ENCODE measurements at places on chromosomes 4 and X.

DNA sequence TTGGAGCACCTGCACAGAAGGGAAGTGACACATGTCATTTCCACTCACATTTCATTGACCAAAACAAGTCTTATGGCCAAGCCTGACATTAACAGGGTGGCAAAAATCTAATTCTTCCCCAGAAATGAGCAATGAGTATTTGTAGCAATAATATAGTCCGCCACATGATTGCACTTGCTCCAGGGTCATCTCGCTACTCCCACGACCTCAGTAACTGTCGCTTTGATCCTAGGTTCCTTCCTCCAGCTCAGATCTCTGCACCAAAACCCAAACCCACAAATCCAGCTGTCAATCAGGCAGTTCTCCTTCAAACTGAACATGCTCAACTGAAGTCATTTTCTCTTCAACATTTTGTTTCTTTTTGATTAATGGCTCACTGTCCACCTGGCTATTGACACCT lies 25.2 kb upstream of the PTTG2 start:
- no peak for DNase-seq

DNA sequence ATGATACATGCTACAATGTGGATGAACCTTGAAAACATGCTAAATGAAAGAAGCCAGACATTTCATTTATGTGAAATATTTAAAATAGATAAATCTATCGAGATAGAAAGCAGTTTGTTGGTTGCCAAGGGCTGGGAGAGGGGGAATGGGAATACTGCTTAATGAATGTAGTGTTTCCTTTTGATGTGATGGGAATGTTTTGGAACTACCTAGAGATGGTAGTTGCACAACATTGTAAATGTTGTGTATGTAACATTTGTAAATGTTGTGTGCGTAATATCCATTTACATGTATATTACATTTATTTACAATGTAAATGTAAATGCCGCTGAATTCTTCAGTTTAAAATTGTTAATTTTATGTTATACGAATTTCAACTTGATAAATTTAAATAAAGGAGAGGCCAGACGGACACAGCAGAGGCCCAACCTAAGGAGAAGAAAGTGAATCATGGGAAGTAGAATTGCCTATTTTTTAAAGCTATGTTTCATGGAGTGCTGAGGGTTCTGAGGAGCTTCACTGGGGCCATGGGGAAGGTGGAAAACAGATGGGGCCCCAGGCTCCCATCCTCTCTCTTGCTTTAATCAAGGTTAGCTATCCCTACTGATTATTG lies 60.0 kb upstream of the TEX13D start:
- no peak for DNase-seq

GRCh38 chrX:66602381-66602938 lies 36.4 kb downstream of the EDA2R start:
- no peak for DNase-seq

DNA sequence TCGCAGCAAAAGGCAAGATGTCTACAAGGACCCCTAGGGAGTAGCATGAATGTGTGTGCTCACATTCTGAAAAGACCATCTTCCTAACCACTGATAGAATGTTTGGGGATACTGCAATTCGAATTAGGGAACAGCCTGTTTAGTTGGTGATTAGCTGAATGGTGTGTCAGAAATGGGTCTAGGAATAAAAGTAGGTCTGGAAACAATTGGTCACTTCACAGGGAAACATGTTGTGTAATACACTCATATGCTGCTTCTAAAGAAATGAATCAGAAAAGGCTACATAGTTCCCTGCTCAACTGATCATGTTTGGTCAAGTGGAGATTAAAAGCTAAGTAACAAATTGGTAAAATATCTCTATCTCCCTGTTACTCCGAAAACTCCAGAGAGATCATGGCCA lies 2362.4 kb upstream of the TENM3 start:
- no peak for DNase-seq

DNA sequence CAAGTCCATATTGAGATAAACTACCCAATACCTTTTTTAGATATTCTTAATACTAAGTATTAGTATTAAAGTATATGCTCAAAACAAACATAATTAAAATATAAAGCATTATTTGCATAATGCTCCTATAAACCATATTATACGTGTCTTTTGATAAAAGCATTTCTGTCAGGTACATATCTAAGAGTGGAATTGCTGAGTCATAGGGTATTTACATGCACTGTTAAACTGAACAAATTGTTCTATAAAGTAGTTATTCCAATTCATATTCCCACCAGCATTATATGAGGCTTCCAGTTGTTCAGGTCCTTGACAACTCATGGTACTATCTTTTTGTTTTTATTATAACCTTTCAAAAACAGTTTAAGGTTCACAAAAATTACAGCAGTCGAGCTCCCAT lies 114.2 kb downstream of the FGF16 start:
- DNase-seq = no peak

- DNase-seq = peak; percentile 75
These were observed 995 bp downstream of the SMARCA5 start for GRCh38 chr4:143514497-143514896.

- no peak for DNase-seq
These were observed 13.1 kb upstream of the DRP2 start for GRCh38 chrX:101206471-101206870.

- no peak for DNase-seq
These were observed 6.3 kb downstream of the MEPE start for GRCh38 chr4:87838890-87839591.

- DNase-seq = no peak
These were observed 58.9 kb downstream of the PPM1K start for GRCh38 chr4:88225232-88226105.

DNA sequence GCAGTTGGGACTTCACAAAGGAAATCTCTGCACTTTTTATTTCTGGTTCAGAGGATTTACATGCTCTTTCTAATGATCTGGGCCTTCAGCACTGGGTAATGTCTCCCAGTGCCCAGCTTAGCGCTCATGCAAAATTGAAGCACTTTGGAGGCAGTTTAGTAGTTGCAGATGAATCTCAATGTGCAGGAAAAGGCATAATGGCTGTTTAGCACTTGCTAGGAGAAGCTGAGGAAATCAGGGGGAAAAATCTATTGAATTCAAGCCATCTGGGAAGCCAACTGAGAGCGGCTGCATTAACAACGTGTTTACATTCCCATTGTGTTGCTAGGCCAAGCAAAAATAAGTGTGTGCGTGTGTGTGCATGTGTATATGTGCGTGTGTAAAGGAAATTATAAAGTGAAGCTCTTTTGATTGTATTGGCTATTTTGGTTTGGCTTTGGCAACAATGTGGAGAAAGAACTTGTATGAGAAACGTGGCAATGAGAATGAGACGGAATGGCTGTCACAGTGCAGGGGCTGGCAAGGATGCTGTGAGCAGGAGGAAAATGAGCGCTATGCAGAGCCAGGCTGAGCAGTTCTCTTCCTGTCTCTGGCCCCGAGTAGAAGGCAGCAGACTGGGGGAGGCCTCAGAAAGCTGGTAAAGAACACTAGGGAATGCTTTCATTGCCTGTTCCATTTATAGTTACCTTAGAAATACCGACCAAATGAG lies 231.5 kb downstream of the UNC5C start:
- no peak for DNase-seq
